ENCODE measurements at places on chromosomes 12 and 14.

DNA sequence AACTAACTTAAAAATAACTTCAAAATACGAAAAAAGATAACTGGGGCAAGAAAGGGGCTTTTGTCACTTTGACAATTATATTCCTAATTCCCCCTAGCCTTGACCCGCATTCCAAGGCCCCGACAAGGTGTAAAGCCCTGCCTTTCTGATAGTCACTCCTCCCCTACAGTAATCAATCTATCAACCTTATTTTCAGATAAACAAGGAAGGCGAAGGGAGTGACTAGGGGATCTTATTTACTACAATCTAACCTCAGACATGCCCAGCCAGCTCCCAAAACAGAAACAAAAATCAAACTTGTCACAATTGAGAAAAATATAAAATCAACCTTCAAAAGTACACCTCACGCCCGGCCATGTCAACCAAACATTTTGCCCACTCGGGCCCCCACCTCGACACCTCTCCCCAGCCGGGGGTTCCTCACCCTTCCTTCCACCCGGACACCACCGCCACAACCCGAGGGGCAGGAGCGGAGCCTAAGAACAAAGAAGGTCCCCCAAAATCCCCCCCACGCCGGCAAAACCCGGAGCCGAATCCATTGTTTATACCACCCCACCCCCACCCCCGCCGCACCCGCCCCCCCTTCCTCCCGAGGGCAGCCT is 562 bp downstream of the ZFYVE1 start:
- peak; percentile 3 for DNase-seq

GRCh38 chr12:91091916-91092715 is 19.2 kb downstream of the LUM start:
- DNase-seq, result no peak

DNA sequence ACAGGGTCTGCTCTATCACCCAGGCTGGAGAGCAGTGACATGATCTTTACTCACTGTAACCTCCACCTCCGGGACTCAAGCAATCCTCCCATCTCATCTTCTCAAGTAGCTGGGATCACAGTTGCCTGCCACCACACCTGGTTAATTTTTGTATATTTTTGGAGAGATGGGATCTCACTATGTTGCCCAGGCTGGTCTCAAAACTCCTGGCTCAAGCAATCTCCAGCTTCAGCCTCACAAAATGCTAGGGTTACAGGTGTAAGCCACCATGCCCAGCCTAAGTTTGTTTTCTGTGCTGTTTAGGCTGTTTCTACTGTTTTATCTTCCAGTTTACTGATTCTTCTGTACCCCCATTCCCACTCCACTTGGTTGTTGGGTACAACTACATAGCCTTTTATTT is 66.3 kb downstream of the INSM2 start:
- DNase-seq, result no peak

DNA sequence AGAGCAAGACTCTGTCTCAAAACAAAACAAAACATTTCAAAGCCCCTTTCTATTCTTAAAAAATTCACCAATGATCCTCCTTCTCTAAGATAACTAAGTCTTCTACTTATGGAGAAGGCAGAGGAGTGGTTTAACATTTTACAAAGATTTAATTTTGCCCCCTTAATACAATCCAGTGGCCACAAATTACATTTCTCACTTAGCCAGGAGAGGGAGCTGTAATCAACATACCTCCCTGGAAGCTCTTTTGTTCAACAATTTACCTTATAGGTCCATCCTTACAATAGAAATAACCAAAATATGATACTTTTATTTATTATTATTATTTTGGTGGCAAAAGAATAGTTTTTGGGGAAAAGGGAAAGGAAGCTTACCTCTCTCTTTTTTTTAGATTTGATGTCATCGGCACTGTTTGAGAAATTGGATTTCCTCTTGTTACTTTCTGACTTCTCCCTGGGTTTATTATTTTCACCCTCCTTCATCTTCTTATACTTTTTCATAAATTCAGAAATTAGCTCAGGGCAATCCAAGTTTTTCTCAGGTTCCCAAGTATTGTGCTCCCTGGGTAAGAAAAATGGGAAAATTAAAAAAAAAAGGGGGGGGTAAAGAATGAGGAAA is 28.1 kb downstream of the CBX5 start:
- DNase-seq, result peak; percentile 68

DNA sequence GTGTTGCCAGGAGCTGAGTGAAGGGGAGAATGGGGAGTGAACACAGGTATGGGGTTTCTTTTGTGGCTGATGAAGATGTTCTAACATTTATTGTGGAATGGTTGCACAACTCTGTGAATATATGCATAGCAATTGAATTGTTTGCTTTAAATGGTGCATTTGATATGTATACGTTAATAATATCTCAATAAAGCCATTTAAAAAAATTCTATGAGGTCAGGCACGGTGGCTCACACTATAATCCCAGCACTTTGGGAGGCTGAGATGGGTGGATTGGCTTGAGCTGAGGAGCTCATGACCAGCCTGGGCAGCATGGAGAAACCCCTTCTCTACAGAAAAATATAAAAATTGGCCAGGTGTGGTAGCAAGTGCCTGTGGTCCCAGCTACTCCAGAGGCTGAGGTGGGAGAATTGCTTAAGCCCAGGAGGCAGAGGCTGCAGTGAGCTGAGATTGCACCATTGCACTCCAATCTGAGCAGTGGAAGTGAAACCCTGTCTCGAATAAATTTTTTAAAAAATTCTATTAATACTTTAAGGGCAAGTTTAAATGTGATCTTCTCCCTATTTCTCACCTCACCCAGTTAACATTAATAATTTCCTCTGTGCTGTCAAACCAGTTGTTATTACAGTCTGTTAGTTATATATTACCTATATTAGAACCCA is 65.3 kb downstream of the DENND5B start:
- DNase-seq, result no peak

Data from tongue (tissue), 3 donors.